ENCODE measurements at places on chromosomes 1 and 21.

GRCh38 chr1:210773450-210773849, 360.5 kb downstream of the KCNH1 start:
- DNase-seq = no peak

GRCh38 chr1:10903821-10904220, 107.4 kb upstream of the CASZ1 start:
- no peak for DNase-seq

- DNase-seq = no peak
Measured at GRCh38 chr1:197314682-197315081, 46.6 kb downstream of the CRB1 start.

DNA sequence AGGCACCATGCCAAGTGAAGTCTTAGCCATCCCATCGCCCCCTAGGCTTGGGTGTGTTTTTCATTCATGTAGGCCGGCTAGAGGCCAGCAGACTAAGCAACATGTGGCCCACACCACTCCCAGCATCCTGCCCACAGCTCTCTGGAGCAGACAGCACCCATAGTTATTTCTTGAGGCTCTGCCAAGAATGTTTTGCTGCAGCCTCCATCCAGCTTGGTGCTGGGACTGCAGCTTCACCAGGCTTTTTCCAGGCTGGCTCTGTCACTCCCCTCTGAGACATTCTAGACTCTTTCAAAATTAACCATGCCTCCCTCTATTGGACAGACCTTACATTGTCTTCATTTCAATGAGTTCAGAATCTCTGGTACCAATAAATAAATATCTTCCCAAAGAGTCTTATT, 104.2 kb downstream of the DUSP10 start:
- DNase-seq = no peak

- DNase-seq = no peak
Measured at GRCh38 chr1:239386453-239387303, at the start of gene CHRM3. Gene CHRM3 (plus strand): TSS chr1:239386568. CDS start chr1:239907452, 520,884 bp downstream.

GRCh38 chr21:28464095-28464494, 528.6 kb downstream of the LTN1 start:
- DNase-seq = no peak

DNA sequence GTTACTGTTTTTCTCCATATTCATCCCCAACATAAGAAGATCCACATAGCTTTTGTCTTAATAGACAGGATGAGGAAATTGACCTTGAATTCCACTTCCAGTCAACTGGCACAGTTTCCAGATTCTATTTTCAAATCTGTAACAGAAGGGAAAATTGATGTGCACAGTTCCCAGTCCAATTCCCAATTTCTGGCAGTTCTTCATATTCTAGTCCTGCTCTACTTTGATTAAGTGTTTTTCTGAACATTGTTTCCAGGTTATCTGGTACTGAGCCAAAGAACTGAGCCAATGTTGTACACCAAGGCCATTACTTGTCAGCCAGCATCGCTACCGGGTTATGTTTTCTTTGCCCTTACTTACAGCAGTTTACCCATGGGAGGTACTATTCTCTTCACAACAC, 1755.4 kb downstream of the PLA2G4A start:
- no peak for DNase-seq

DNA sequence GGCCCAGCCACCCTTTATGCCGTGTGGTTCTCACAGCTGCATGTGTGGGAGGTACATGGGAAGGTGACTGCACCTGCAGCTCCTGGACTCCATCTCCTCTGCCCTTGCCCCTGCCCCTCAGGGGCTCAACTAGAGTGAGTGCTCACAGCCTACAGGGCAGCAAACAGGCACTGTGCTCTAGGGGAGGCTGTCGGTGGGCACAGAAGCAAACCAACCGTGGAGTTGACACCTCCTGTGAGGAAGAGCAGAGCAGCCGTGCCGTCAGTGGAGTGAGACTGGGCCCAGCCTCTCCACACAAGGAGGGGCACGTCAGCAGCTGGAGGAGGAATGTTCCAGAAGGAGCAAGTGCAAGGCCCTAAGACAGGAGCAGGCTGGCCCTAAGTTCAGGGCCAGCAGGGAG, 32.7 kb downstream of the BMP8A start:
- DNase-seq = no peak

GRCh38 chr1:203033287-203033686, 7.0 kb downstream of the PPFIA4 start:
- no peak for DNase-seq

DNA sequence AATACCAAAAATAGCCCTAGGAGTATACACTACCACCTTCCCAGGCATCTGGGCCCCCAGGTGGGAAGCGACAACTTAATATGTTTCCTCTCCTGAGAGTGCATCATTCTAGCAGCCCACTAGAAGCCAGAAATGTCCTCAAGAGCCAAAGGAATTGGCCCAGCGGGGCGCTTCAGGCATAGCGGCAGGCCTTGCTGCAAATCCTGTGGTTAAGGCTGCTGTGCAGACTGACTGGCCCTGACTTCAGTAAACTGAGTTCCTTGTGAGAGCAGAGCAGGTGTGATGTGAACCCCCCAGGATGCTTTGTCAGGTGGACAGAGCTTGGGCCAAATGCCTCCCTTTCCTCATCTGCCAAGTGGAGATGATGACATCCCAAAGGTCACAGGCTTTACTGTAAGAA, 29.7 kb upstream of the LDLRAP1 start:
- no peak for DNase-seq

GRCh38 chr1:153404768-153405167, 11.6 kb upstream of the S100A7A start:
- DNase-seq = no peak

- DNase-seq = no peak
Measured at GRCh38 chr21:35027563-35028450, 21.3 kb downstream of the RUNX1 start.

GRCh38 chr1:156813750-156814570, 2.7 kb downstream of the SH2D2A start:
- DNase-seq = no peak

GRCh38 chr21:35503671-35504070, 454.6 kb upstream of the RUNX1 start:
- no peak for DNase-seq

DNA sequence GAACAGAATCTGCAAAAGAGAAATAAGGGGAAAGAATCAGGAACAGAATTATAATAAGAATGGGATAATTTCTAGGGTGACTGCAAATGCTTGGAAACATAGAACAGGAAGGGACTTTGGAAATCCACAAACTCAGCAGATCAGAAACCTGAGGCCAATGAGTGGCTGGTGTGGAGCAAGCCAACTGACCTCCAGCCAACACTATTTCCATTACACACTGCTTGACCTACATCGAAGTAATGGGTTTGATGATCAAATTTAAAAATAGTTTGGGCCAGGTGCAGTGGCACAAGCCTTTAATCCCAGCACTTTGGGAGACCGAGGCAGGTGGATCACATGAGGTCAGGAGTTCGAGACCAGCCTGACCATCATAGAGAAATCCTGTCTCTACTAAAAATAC, 284.9 kb downstream of the GRIK1 start:
- no peak for DNase-seq

DNA sequence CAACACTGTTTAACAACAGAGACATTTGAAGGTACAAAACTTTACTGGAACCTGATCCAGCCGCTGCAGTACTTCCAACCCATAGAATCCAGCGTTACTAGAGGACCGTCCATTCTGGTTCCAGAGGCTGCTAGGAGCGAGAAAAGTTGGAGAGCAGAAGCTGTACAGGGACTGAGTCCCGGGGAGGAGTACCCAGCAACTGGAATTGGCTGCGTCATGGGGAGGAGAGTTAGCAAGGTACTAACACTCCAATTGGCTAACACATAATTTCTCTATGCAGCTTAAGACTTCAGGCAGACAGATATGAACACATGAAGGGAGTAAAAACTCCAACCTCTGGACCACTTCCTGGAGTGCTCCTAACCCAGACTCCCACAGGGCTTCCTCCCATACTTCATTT, 2.1 kb upstream of the QSOX1 start:
- DNase-seq = no peak

DNA sequence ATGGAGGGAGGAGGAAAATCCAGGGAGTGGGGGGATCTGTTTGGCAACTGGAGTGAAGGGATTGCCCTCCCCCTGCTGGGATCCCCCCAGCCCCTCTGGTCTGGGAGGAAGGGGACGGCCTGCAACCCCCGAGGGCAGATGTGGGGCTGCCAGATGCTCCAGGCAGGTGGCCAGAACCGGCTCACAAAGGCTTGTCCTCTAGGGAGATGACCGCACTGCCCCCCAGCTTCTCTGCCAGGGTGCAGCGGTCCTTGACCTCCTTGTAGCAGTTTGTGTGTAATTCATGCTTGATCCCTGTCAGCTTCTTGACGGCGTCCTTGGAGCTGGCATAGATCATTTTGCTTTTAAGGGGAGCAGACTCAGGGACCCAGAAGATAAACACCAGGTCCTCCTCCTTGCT, 69.2 kb downstream of the ROR1 start:
- DNase-seq = no peak

DNA sequence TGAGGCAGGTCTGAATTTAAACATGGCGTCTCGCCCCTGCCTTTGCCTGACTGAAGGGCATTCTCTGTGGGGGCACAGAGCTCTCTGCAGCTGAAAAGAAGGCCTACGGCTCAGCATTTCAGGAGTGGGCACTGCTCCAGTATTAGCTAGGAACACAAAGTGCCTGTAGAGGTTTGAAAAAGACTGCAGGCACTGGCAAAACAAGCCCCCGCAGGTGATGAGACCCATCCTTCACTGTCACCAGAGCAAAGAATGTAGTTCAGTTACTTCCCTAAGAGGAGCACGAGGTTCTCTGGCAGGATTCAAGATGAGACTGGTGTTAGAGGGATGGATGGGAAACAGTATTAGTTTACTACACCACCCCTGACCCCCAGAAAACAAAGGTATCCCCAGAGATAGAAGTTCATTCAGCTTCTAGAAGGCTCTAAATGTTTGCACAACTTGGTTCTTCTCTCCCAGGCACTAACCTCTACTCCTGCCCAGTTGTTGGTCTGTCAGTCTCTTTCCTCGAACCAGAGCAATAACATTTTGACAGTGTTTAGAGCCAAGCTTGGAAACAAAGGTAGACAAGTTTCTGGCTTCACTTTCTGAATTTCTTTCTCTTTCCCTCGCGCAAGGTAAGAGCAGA, 101.9 kb upstream of the KCNE2 start:
- DNase-seq = no peak

- no peak for DNase-seq
Measured at GRCh38 chr1:209150114-209150513, 433.4 kb upstream of the CAMK1G start.

DNA sequence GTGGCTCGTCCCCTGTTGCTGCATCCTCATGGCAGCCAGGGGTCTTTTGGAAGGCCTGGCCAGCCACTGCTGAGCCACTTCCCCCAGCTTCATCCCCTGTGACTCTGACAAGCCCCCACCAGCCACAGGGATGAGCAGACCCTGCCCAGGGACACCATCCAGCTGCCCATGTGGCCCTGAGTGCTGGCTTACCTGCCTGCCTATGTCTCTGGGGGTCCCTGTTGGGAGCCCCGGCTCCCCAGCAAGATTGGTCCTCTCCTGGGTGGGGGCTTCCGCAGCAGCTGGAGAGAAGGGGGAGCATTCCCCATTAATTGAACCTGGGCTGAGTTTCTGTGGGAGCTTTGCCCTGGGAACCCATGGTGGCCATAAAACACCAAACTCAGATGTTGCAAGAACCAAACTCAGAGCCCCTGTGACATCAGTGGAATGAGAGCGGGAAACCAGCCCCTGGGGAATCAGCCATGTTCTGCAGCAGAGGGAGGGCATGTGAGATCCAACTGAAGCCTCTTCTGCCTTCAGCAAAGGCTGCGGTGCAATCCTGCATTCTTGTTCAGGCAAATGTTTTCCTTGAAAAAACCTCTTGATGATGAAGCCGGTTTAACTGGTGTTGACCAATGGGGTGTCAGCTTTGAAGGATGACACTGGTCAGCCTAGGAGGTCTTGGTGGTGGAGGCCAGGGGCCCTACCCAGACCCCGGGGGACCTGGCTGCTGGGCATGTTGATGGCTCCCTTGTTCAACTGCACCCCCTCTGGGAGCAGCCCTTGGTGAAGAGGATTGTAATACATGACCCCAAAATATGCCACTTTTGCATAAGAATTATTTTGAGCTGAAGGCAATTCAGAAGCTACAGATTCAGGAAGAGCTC, 28.3 kb upstream of the COL18A1 start:
- DNase-seq = no peak

GRCh38 chr1:33634806-33635205, 162.4 kb downstream of the ZSCAN20 start:
- no peak for DNase-seq

GRCh38 chr1:167059045-167059808, 30.9 kb downstream of the GPA33 start:
- DNase-seq = peak; percentile 2

- DNase-seq = no peak
Measured at GRCh38 chr1:186775881-186776560, 52.7 kb upstream of the PLA2G4A start.

DNA sequence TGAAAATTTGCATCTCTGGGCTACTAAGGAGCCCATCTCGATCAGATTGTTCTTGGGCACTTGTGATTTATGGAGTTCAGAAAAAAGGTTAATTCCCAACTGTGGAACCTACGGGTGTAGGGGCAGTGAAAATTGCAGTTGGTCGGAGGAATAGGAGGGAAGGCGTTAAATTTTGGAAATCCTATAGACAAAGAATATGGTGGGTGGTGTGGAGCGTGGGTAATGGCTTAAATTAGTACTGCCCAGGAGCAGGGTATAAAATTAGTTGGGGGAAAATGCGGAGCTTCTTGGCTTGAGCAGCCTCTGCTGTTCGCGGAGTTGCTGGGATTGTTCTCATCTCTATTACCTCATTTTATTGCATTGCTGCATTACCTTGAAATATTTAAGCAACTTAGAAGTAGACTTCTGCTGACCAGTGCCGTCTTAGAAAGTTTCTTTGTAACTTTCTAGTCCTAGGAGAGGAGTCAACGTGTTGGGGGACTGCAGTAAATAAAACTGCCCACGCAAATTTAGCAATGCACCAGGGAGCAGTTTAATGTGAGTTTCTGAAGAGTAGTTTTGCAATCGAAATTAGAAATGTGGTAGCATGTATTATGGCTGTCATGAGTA, 514 bp downstream of the S1PR1 start:
- DNase-seq = peak; percentile 45

- DNase-seq = no peak
Measured at GRCh38 chr1:17278996-17279830, 28.8 kb upstream of the PADI4 start.

GRCh38 chr1:93554883-93555872, 107.3 kb downstream of the FNBP1L start:
- no peak for DNase-seq

DNA sequence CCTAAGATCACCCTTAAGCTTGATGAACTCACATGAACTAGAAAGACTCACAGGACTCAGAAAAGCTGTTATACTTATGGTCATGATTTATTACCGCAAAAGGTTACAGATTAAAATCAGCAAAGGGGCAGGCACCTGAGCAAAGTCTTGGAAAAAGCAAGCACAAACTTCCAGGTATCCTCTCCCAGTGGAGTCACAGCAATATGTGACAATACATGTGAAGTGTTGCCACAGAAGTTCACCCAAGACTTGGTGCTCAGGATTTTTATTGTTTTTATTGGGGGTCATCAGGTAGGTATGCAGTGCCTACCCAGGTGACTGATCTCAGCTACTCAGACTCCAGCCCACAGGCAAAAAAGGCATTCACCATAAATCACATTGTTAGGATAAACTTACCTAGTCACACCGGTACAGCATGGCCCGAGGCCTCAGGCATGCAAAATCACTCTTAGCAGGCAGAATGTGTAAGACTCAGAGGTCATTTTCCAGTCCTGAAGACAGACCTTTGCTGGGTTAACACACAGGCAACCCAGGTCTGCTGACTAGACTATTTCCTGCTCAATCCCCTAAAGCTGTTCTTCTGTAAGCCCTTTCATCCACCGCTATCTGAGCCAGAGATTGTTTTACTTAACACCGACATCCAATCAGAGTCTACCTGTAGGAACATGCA, 55.6 kb downstream of the SSX2IP start:
- DNase-seq = no peak

- DNase-seq = no peak
Measured at GRCh38 chr1:65238010-65238409, 71.3 kb upstream of the DNAJC6 start.
